ENCODE measurements at places on chromosomes 2 and 18. TPM values are rescaled to one million over a fixed set of nuclear protein-coding genes. Genes with fewer than 3 reads are reported as not detected.

The SAG gene
- total RNA-seq = not detected

DNA sequence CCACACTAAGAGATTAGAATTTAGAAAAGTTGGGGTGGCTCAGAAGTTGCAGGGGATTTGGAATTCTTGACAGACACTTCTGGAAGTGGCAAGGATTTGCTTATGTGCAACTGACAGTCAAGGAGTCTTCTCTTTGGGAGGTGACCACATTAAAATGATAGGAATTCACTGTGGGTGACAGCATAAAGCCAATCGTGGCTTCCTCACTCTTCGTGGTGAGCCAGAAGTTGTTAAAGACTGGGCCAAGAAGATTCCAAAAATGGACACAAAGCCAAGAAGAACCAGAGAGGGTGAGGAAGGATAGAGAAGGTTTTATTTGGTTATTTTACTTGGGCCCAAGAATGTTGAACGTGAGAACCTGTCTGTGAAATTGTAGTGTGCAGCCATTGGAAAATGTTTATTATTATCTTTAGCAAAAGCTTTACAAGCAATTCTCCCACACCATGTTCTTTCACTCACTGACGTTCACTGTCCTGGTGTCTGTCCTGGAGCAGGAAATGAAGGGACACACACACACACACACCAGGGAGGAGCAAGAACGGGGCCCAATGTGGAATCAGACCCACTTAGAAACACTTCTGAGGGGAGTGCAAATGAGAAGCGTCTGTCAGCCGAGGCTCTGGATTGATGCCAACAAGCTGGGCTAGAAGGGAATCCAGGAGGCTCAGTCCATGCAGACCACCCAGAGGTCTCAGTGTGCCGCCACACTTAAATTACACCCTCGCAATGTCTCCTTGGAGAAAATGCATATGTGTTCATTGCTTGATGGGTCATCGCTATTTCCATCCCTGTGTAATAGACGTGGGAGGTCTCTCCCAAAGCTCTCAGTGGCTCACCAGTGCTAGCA is 37.2 kb downstream of the STEAP3 start:
- no peak for DNase-seq

DNA sequence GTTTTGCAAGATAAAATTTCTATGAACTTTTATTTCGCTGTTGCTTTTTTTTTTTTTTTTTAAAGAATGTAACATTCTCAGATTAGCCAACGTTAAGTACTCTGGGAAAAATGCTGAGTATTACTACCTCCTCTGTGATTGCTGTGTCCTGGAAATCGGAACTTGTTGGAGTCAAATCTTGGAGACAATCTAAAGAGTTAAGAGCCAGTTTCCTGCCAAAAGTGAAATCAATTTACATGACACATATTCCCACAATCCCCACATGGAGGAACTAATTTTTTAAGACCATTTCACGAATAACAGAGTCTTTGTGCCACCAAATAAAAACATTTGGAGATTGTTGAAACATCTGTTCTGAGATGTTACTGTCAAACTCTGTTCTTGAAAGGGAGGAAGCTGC is 127.8 kb downstream of the MEP1B start:
- no peak for DNase-seq

DNA sequence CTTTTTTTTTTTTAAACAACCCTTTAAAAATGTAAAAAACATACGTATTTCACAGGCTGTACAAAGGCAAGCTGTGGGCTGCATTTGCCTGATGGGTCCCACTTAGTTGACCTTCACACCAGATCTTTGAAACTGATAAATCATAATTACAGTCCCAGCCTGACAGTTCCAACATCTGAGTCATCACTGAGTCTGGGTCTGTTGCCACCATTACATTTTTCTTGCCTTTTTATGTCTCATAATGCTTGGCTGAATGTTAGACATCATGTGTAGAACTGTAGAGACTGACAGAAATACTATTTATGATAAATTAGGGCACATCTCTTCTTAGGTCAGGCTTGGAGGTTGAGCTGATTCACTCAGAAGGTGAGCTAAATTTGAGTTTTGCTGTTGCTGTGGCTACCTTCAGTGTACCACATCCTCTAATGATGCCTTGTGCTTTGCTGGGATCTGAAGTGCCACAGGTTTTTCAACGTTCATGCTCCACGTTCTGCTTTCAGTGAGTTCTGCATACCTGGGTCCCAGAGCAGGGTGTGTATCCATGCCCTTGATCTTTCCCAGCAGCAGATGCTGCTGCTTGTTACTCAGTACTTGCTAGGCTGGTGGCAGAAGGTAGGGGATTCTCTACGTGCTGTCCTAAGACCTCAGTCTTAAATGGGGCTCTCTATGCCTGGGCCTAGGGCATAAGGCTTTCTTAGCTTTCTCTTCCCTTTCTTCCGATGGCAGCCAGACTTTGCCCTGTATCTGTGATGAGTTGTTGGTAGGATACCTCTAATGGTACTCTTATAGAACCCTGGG is 160.6 kb upstream of the SMAD7 start:
- DNase-seq = peak; percentile 20

The CNDP1 gene
- not detected for total RNA-seq

DNA sequence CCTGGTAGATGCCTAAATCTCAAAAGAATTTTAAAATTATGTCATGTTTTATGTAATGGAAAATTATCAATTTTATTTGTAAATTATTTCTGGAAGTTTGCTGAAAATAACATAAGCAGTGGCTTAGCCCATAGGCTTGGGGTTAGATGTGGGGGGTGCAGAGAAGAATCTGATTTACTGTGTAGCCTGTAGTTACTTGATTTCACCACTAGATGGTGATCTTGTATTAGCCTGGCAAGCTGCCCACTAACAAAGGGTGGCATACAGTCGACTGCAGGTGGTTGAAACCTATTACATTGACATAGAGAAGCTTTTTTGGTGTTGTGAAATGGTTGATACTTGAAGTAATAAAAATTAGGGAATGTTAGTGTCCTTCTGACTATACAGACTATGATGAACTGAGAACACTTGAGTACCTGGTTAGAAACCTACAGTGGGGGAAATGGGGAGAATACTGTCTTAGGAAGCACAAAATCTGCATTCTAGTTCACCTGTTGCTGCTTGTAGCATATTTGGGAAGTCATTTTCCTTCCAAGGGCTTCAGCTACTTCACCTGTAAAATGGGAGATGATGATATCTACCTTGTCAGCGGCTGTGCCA is 191.0 kb upstream of the LHCGR start:
- DNase-seq = peak; percentile 62

DNA sequence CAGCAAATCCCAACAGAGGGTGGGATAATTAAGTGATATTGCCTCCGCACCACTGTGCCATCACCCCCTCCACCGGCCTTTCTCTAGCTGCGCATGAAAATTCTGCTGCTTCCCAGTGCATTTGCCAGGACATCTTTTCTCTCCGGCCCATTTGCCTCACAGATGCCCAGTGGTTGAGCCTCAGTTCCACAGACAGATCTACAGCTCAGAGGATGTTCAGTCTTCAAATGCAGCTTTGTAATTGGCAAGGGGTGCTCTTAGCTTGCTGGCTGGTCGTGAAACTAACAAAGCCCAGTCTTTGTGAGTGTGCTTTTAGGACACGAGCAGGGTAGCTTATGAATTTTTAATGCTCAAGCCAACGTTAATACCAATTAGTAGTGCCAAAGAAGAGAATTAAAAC is 253.3 kb upstream of the REV1 start:
- no peak for DNase-seq

- no peak for DNase-seq
Observed at GRCh38 chr18:56257205-56257604, 381.2 kb downstream of the TXNL1 start.

GRCh38 chr2:1088192-1088860 is 137.7 kb downstream of the SNTG2 start:
- no peak for DNase-seq

The CD8B2 gene
- not detected for total RNA-seq

The REEP1 gene
- total RNA-seq = 0.14 TPM

The ANKRD53 gene
- not detected for total RNA-seq

- peak; percentile 41 for DNase-seq
Observed at GRCh38 chr2:228039752-228040534, 141.5 kb downstream of the SPHKAP start.

The G6PC2 gene
- total RNA-seq = not detected

The AMER3 gene
- total RNA-seq = not detected

DNA sequence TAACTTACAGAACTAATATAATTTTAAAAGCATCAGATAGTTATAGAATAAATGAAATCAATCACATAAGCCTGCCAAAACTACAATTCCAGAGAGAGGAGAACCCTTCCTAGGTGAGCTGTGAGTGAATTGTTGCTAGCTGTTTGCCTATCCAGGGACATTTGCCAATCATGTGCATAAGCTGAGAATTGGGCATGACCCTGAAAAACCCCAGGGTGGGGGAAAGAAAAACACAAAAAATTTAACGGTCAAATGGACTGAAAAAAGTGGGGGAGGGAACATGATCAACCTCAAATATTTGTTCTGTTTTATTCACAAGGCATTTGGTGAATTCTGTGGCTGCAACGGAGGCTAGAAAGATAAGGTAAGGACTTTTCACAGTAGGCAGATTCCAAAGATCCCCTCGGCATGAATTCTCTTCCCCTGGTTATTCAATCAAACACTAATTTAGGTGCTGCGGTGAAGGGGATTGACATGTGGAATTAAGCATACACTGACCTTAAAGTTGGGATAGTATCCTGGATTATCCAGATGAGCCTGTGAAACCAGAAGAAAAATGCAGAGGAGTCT is 203.9 kb upstream of the RGPD4 start:
- DNase-seq = no peak

- DNase-seq = no peak
Observed at GRCh38 chr18:79784965-79785770, 12.6 kb upstream of the KCNG2 start.

DNA sequence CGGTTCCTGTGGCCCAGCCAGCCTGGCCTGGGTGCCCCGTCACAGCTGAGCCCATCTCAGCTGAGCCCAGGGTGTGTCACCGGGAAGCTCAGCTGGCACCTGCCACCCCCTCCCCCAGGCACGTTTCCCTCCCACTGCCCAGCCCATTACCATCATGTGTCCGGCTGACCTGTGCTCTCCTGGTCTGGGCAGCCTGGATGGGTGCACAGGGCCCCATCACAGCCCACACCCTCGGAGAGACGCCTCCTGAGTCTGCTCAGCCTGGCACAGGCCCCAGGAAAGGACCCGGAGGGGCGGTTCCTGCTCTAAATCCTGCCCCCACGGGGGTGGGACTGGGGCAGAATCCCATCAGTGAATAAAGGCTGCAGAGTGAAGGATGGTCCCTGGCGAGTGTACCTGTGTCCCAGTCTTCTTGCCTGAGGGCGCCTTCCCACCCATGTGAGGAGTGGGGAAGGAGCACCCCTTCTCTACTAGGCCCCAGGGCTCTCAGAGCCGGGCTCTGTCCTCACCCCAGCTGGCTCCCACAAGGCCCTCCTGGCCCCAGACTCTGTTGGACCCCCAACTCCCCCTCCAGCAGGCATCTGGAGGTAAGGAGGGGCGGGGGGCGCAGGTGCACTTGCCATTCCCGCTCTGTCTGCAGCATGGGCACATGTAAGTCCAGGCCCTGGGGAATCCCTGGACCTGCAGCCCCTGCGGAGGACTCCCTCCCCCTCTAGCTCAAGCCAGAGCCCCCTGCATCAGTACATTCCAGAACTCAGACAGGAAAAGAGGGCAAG is 21.2 kb downstream of the GPC1 start:
- DNase-seq = no peak

- no peak for DNase-seq
Observed at GRCh38 chr2:229775614-229776313, 61.4 kb upstream of the DNER start.

GRCh38 chr2:23531881-23532280 is 146.9 kb downstream of the KLHL29 start:
- DNase-seq = no peak

The CDK15 gene
- not detected for total RNA-seq

DNA sequence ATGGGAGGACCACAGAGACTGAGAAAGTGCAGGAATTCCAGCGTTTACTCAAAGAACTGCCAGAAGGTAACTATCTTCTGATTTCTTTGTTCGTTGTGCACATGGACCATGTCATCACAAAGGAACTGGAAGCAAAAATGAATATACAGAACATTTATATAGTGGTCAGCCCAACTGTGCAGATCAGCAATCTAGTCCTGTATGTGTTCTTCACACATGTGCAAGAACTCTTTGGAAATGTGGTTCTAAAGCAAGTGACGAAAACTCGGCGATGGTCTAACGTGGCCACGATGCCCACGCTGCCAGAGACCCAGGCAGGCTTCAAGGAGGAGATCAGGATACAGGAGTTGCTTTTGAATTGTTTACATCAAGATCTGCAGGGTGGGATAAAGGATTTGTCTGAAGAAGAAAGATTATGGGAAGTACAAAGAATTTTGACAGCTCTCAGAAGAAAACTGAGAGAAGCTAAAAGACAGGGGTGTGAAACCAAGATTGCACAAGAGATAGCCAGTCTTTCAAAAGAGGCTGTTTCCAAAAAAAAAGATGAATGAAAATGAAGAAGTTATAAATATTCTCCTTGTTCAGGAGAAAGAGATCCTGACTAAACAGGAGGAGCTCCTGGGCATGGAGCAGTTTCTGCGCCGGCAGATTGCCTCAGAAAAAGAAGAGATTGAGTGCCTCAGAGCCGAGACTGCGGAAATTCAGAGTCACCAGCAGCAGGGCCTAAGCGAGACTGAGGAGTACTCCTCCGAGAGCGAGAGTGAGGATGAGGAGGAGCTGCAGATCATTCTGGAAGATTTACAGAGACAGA is 8.3 kb upstream of the CHST10 start:
- DNase-seq = no peak

GRCh38 chr2:199105826-199106225 is 351.9 kb downstream of the SATB2 start:
- no peak for DNase-seq

The GPR39 gene
- total RNA-seq = 0.51 TPM

GRCh38 chr2:85048534-85048933 is 77.6 kb downstream of the KCMF1 start:
- DNase-seq = no peak

The HDLBP gene
- 912 TPM for total RNA-seq

DNA sequence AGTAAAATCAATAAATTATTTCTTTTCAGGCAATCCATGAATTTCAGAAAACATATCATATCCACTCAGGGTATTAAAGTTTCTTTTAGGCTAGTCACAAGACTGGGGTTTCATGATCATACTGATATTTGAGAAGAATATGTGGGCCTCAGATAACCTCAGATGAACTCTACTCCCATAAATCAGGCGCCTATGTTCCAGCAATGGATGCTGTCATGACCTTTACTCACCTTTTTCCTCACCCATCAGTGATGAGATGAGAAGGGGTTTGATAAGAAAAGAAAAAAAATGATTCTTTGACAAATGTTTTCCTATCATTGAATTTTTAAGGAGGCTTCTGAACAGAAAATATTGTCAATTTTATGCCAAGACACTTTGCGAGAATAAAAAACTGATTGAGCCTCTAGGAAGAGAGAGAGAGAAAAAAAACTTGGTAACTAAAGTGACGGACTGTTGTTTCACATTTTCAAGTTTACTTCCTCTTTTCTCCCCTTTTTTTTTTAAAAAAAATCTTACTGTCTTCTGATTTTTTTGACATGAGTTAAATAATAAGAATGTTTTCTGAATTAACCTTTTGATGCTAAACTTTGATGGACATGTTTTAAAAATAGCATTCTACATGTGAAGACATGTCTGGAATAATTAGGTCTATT is 309.1 kb upstream of the MAP2 start:
- DNase-seq = no peak

GRCh38 chr2:196344397-196344796 is 173.0 kb upstream of the STK17B start:
- DNase-seq = no peak

The EFEMP1 gene
- total RNA-seq = not detected

Measured in HepG2 (cell line).